ENCODE measurements at places on chromosomes 5 and 9. TPM values are rescaled to one million over a fixed set of nuclear protein-coding genes. Genes with fewer than 3 reads are reported as not detected.

DNA sequence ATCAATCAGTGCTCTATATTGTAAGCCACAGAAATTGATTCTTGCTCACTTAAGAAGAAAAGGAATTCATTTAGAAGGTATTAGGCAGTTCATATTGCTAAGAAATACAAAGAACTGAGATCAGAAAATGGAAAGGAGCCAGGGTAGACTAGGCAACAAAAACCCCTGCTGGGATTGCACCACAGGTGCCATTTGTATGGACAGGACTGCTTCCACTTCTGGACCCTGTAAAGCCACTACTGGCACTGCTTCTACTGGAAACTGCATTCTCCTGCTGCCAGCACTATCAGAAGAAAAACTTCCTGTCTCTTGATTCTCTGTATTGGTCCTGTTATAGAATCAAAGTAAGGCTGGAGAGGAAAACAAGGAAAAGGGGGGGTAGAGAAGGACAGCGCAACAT, 45.9 kb downstream of the CERT1 start:
- no peaks in the 10 kb centered on the region for H3K36me3 ChIP-seq
- H3K27me3 ChIP-seq = no peaks in the 10 kb centered on the region
- no peak overlapping the region for H3K4me3 ChIP-seq
- no peak for DNase-seq
- H3K4me1 ChIP-seq = no peaks in the 10 kb centered on the region

GRCh38 chr5:67094476-67095300, 101.9 kb downstream of the CD180 start:
- peak; percentile 23 for DNase-seq
- no peaks in the 10 kb centered on the region for H3K36me3 ChIP-seq
- no peaks in the 10 kb centered on the region for H3K27me3 ChIP-seq
- H3K4me1 ChIP-seq = peaks cover 18% of the 10 kb centered on the region
- H3K27ac ChIP-seq = peak overlapping the region; percentile 74

IFNA13 gene
- not detected for total RNA-seq

DNA sequence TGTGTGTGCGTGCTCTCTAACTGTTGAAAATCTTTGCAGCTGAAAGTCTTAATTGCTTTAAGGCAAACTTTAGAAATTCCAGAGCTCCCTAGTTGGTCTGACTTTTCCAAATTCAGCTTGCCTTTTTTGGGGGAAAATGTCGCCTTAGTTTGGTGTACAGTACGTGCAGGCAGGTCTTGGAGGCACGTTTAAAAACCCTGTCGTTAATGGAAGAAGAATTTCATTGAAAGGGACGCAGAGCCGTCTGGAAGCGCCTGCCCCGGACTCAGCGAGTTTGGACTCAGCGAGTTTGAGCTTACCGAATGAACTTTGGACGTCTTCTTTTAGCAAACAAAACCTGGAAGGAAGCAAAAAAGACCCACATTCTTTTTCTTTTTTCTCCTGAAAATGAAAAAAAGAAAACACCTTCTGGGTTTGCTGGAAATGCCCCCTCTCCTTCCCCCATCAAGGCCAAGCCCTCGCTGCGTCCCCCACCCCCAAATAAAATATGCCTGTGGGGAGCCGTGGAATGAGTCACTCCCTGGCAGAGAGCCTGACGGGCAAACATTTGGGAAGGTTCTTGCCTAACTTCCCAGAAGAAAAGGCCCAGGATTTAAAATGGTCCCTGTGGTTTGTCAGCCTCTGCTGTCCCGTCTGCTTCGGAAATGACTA, 1.5 kb downstream of the NEK6 start:
- H3K27me3 ChIP-seq = no peaks in the 10 kb centered on the region
- peak overlapping the region; percentile 55 for H3K4me3 ChIP-seq
- peaks cover 15% of the 10 kb centered on the region for H3K4me1 ChIP-seq

GRCh38 chr9:93543117-93543516, 33.3 kb upstream of the PHF2 start:
- H3K27me3 ChIP-seq = no peaks in the 10 kb centered on the region
- no peaks in the 10 kb centered on the region for H3K36me3 ChIP-seq
- no peak for DNase-seq

- no peak overlapping the region for H3K27ac ChIP-seq
- no peaks in the 10 kb centered on the region for H3K27me3 ChIP-seq
- no peaks in the 10 kb centered on the region for H3K4me1 ChIP-seq
- no peak overlapping the region for H3K4me3 ChIP-seq
- no peaks in the 10 kb centered on the region for H3K36me3 ChIP-seq
Observed at GRCh38 chr5:121503111-121503840, 348.4 kb upstream of the FTMT start.

- H3K4me1 ChIP-seq = no peaks in the 10 kb centered on the region
- no peaks in the 10 kb centered on the region for H3K36me3 ChIP-seq
- DNase-seq = no peak
- no peaks in the 10 kb centered on the region for H3K27me3 ChIP-seq
- H3K4me3 ChIP-seq = no peak overlapping the region
- no peak overlapping the region for H3K27ac ChIP-seq
Observed at GRCh38 chr5:170923910-170924620, 62.2 kb downstream of the RANBP17 start.

DNA sequence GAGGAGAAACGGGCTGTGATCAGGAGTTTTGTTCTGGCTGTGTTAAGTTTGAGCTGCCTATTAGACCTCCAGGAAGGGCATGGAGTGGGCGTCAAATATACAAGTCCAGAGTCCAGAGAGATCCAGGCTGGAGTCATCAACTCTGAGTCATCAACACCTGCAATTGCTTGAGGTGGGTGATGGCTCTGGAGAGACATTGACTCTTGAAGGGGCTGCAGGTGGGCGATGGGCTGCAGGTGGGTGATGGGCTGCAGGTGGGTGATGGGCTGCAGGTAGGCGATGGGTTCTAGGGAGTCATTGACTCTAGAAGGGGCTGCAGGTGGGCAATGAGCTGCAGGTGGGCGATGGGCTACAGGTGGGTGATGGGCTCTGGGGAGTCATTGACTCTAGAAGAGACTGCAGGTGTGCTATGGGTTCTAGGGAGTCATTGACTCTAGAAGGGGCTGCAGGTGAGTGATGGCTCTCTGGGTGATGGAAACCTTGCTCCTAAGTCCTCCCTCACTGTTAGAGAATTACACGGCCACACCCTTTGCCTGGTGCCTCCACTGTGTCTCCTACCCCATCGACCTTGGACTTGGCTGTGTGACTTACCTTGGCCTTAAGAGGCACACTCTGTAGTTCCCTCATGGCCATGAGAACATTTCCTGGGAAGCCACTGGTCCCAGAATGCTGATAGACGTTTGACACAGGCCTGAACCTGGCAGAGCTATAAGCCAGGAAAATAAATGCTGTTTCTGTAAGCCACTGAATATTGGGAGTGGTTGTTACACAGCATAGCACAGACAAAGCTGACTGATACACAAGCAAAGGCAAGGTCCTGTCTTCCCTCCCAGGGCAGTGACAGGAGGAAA, 10.4 kb upstream of the FIBCD1 start:
- no peaks in the 10 kb centered on the region for H3K4me1 ChIP-seq
- no peak overlapping the region for H3K4me3 ChIP-seq
- no peaks in the 10 kb centered on the region for H3K27me3 ChIP-seq

EMB gene
- total RNA-seq = 2.4 TPM

DNA sequence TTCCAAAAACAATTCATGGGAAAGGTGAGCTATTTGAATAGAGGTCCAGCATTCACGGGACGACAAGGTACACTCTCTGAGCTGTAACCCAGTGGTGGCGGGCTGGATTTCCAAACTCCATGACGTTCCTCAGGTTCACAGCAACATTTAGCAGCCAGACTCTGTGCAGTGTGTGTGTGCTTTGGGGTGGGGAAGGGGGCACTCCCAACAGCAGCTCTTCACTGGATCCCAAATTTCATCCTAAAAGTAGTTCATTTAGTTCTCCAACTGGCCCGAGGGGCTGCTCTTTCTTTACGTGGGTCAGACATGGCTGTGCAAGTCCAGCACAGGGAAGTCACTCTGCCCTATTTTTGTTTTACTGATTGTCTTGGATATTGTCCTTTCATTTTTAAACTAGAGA, 98.0 kb upstream of the IRX2 start:
- H3K27ac ChIP-seq = no peak overlapping the region
- DNase-seq = no peak
- H3K4me3 ChIP-seq = no peak overlapping the region
- H3K36me3 ChIP-seq = no peaks in the 10 kb centered on the region
- H3K27me3 ChIP-seq = no peaks in the 10 kb centered on the region
- H3K4me1 ChIP-seq = no peaks in the 10 kb centered on the region

LCN9 gene
- total RNA-seq = not detected

PIP5K1B gene
- 5.6 TPM for total RNA-seq

GRCh38 chr5:107633171-107633901, 37.4 kb downstream of the EFNA5 start:
- H3K4me3 ChIP-seq = no peak overlapping the region
- DNase-seq = no peak
- no peak overlapping the region for H3K27ac ChIP-seq
- no peaks in the 10 kb centered on the region for H3K36me3 ChIP-seq
- no peaks in the 10 kb centered on the region for H3K27me3 ChIP-seq

- peak overlapping the region; percentile 37 for H3K27ac ChIP-seq
- H3K4me3 ChIP-seq = no peak overlapping the region
- H3K27me3 ChIP-seq = no peaks in the 10 kb centered on the region
- no peak for DNase-seq
Observed at GRCh38 chr5:5710471-5710870, 288.0 kb downstream of the ICE1 start.

Measured in uterus (tissue), 4 donors.